ENCODE measurements at places on chromosomes 1 and 21. TPM values are rescaled to one million over a fixed set of nuclear protein-coding genes. Genes with fewer than 3 reads are reported as not detected.
A peak's percentile ranks its signal among the peaks of the same experiment; 100 is the strongest.

- H3K27ac ChIP-seq, result no peak overlapping the region
- no peak overlapping the region for H3K4me3 ChIP-seq
- H3K36me3 ChIP-seq, result no peaks in the 10 kb centered on the region
- no peaks in the 10 kb centered on the region for H3K4me1 ChIP-seq
- no peak for DNase-seq
These were observed 51.4 kb upstream of the LRIG2 start for GRCh38 chr1:113021430-113022085.

DNA sequence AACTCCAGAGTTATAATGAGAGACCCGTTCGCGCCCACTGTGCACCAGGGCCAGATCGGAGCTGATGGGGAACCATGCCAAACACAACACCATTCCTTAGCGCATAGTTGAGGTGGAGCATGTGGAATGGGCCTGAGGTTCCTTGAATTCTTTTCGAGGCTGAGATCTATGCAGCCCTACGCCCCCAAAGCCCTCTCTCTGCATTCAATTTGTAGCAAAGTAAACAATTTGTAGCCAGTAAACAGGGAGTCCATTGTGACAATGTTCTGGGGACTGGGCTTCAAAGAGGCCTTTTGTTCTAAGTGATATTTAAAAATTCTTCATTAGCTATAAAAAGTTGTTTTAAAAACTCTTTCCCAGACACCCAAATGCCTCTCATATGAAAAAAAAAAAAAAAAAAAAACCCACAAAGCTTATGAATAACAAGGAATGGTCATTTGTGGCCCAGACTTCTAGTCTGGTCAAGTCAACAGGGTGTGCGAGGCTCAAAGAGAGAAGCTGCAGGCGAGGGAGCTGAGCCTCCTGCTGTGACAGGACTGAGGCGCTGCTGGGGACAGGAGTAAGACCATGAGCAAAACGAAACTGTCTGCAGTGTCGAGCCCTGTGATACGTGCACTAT lies 30.6 kb upstream of the KCNE2 start:
- H3K4me1 ChIP-seq, result no peaks in the 10 kb centered on the region
- DNase-seq, result no peak
- no peak overlapping the region for H3K27ac ChIP-seq
- H3K27me3 ChIP-seq, result no peaks in the 10 kb centered on the region

DNA sequence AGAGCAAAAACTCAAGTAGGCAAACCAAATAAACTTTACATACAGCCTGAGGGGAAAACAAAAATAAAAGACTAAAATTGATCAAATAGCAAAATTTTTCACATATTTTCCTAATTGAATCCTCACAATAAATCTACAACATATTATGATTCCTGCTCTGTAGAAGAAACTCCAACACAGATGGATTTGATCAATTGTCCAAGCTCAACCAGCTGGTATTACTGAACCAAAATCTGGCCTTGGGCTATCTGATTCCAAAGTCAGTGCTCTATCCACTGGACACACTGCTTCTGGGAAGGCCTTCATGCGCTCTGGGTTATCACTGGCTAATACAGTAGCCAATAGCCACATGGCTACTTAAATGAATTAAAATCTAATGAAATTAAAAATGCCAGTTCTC lies 39.3 kb downstream of the PCNX2 start:
- no peaks in the 10 kb centered on the region for H3K27me3 ChIP-seq
- DNase-seq, result peak; percentile 9
- no peak overlapping the region for H3K4me3 ChIP-seq
- no peaks in the 10 kb centered on the region for H3K4me1 ChIP-seq
- no peak overlapping the region for H3K27ac ChIP-seq

DNA sequence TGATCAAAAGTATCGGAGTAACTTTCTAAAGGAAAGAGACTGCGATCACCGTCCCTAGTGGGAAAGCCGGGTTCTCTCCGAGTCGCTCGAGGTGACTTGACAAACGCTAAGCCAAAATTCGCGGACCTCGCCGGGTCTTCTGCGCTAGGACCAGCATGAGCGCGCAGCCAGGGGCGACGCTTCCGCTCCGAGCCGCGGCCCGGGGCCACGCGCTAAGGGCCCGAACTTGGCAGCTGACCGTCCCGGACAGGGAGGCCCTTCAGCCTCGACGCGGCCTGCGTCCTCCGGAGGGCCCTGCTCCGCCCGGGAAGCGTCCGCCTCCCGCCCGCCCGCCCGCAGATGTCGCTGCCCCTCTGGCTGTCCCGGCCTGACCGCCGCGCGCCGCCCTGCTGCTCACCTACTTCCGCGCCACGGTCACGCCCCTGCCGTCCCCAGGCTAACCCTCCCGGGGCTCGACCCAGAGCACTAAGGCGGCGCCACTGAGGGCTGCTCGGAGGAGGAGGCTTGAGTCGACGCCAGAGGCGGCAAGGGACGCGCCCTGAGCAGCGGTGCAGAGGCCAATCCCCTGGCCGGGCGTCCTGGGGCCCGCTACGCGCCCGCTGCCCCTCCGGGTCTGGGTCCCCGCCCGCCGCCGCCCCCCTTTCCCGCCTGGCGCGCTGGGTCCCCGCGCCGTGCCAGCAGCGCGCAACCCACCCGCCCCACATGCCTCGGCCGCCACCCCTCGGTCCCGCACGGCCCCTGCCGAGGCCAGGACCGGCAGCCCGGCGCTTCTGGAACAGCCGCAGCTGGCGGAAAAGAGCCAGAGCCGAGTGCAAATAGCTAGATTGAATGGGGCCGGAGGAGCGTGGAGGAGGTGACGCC lies 896 bp upstream of the DUSP10 start:
- H3K4me3 ChIP-seq, result peak overlapping the region; percentile 57
- peaks cover 18% of the 10 kb centered on the region for H3K4me1 ChIP-seq
- DNase-seq, result peak; percentile 83
- H3K36me3 ChIP-seq, result peaks cover 9% of the 10 kb centered on the region
- H3K27ac ChIP-seq, result peak overlapping the region; percentile 96

DNA sequence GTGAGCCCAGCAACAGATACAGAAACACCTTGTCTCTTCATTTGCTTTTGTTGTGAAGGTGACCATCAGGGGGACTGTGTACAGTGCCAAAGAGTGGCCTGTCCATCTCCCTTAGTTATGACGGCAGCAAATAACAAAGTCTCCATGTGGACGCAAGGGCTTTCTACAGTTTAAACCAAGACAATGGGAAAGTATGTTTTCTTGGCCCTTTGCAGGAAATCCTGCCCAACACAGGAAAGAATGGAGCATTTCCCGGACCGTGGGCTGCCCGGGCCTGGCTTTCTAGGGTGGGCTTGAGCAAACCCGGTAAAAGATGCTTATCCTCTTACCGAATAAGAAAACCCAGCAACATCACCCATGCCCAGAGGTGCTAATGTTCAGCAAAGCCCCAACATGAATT lies 87.3 kb downstream of the ZBTB18 start:
- no peak for DNase-seq
- no peak overlapping the region for H3K27ac ChIP-seq
- no peaks in the 10 kb centered on the region for H3K27me3 ChIP-seq
- no peak overlapping the region for H3K4me3 ChIP-seq

- no peaks in the 10 kb centered on the region for H3K4me1 ChIP-seq
- H3K36me3 ChIP-seq, result no peaks in the 10 kb centered on the region
- no peak overlapping the region for H3K4me3 ChIP-seq
- peaks cover 37% of the 10 kb centered on the region for H3K27me3 ChIP-seq
These were observed 16.8 kb downstream of the LGR6 start for GRCh38 chr1:202210385-202210784.

- no peaks in the 10 kb centered on the region for H3K27me3 ChIP-seq
- no peak overlapping the region for H3K4me3 ChIP-seq
- no peak overlapping the region for H3K27ac ChIP-seq
- DNase-seq, result no peak
These were observed 2.8 kb downstream of the GCSAML start for GRCh38 chr1:247551721-247552120.

- H3K27ac ChIP-seq, result no peak overlapping the region
- H3K4me1 ChIP-seq, result no peaks in the 10 kb centered on the region
- H3K4me3 ChIP-seq, result no peak overlapping the region
- no peaks in the 10 kb centered on the region for H3K27me3 ChIP-seq
These were observed 174.9 kb downstream of the DPYD start for GRCh38 chr1:97745912-97746311.

GRCh38 chr1:151612501-151613281 lies 841 bp downstream of the SNX27 start:
- DNase-seq, result peak; percentile 77
- H3K4me3 ChIP-seq, result peak overlapping the region; percentile 87
- peaks cover 17% of the 10 kb centered on the region for H3K4me1 ChIP-seq
- no peaks in the 10 kb centered on the region for H3K27me3 ChIP-seq
- H3K27ac ChIP-seq, result peak overlapping the region; percentile 66
- peaks cover 12% of the 10 kb centered on the region for H3K36me3 ChIP-seq

DNA sequence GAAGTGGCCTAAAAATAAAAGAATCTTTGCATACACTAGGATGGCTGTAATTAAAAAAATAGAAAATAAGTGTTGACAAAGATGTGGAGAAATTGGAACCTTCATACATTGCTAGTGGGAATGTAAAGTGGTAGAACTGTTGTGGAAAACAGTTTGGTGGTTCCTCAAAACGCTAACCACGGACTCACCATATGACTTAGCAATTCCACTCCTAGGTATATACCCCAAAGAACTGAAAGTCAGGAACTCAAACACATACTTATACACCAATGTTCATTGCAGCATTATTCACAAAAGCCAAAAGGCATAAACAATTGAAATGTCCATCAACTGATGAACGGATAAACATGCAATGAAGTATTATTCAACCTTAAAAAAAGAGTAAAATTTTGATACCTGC lies 10.8 kb upstream of the HMGCL start:
- H3K36me3 ChIP-seq, result no peaks in the 10 kb centered on the region
- H3K4me1 ChIP-seq, result peaks cover 6% of the 10 kb centered on the region
- H3K27me3 ChIP-seq, result no peaks in the 10 kb centered on the region
- no peak overlapping the region for H3K4me3 ChIP-seq
- H3K27ac ChIP-seq, result no peak overlapping the region
- DNase-seq, result no peak

DNA sequence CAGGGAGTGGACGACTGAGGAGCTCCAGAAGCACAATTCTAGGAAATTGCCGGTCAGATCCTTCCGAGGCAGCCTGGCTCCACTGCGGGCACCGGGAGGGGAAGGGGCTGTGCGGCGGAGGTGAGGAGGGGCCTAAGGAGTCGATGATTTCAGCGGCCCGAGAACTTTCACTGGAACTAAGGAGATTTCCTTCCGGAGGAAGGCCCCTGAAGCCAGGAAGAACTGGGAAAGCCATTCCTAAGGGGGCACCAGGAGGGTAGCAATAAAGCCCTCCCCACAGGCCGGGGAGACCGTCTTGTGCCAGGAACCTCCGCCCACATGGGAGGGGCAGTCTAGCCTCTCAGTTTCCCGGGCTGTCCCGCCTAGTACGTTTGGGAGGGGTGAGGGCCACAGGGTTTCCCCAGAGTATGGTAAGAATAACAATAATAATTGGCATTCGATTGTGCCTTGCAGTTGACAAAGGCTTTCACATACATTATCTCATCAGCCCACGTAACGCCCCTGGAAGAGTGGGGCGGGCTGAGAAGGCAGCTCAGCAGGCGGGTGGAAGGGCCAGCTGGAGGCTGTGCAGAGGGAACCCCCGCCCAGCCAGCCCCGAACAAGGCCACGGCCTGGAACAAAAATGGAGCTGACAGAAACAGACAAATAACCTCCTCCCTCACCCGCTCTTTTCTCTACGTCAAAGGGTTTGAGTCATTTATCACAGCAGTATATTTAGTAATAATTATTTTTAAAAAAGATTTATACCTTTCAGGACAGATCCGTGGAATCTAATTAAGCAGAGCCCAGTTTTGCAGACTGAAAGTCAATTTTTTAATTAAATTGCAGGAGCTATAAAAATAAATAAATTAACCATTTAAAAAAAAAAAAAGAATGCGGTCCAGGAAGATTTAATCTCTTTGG lies 19.8 kb downstream of the NPR1 start:
- peak; percentile 49 for DNase-seq
- H3K4me3 ChIP-seq, result no peak overlapping the region
- H3K27me3 ChIP-seq, result no peaks in the 10 kb centered on the region

DNA sequence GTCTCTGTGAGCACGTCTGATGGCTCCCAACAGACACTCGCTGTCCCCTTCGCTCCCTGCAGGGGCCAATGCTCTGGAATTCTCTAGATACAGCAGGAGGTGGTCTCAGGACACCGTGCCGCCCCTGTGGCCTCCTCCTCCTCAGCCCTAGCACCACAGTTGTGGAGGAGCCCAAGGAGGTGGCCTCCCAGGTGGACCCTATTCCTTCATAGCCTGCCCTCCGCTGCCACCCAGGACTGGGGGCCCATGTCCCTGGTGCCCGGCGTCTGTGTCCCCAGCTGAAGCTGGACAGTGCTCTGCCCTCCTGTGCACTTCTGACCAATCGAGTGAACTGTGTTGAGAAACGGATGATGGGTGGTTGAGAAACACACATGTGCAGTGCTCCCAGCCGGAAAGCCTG lies 149.8 kb upstream of the ARHGEF16 start:
- no peak for DNase-seq
- H3K27ac ChIP-seq, result no peak overlapping the region
- H3K4me3 ChIP-seq, result no peak overlapping the region
- H3K27me3 ChIP-seq, result no peaks in the 10 kb centered on the region
- H3K4me1 ChIP-seq, result no peaks in the 10 kb centered on the region

- no peak overlapping the region for H3K27ac ChIP-seq
- no peaks in the 10 kb centered on the region for H3K36me3 ChIP-seq
- H3K4me1 ChIP-seq, result no peaks in the 10 kb centered on the region
- no peaks in the 10 kb centered on the region for H3K27me3 ChIP-seq
- H3K4me3 ChIP-seq, result no peak overlapping the region
These were observed 294.1 kb upstream of the KAZN start for GRCh38 chr1:14304381-14304865.

- DNase-seq, result no peak
- H3K4me3 ChIP-seq, result no peak overlapping the region
- H3K36me3 ChIP-seq, result no peaks in the 10 kb centered on the region
These were observed 312.9 kb upstream of the RUNX1 start for GRCh38 chr21:35361988-35362387.

- no peaks in the 10 kb centered on the region for H3K27me3 ChIP-seq
- H3K4me1 ChIP-seq, result no peaks in the 10 kb centered on the region
- no peaks in the 10 kb centered on the region for H3K36me3 ChIP-seq
- no peak overlapping the region for H3K4me3 ChIP-seq
- no peak for DNase-seq
- H3K27ac ChIP-seq, result peak overlapping the region; percentile 31
These were observed 21.5 kb upstream of the COL11A1 start for GRCh38 chr1:103129796-103130195.

GRCh38 chr1:99216956-99217355 lies 47.3 kb upstream of the PLPPR4 start:
- DNase-seq, result no peak
- no peak overlapping the region for H3K27ac ChIP-seq
- no peaks in the 10 kb centered on the region for H3K36me3 ChIP-seq

GRCh38 chr1:36924282-36924811 lies 110.0 kb downstream of the GRIK3 start:
- no peaks in the 10 kb centered on the region for H3K4me1 ChIP-seq
- DNase-seq, result peak; percentile 38
- H3K27me3 ChIP-seq, result no peaks in the 10 kb centered on the region
- no peaks in the 10 kb centered on the region for H3K36me3 ChIP-seq
- no peak overlapping the region for H3K27ac ChIP-seq

Gene FLVCR1
- 2.5 TPM for polyA plus RNA-seq

Gene SLC6A17
- 0.67 TPM for polyA plus RNA-seq

Gene NR1I3
- not detected for polyA plus RNA-seq

Gene OPN3
- 11.0 TPM for polyA plus RNA-seq

Gene SYCP1
- not detected for polyA plus RNA-seq

Gene AMY2A
- polyA plus RNA-seq, result not detected

Gene EPHB2
- 18.6 TPM for polyA plus RNA-seq

Gene VWA5B1
- not detected for polyA plus RNA-seq

Gene KIF26B
- 2.6 TPM for polyA plus RNA-seq

Gene IGSF21
- not detected for polyA plus RNA-seq

Gene NECTIN4
- polyA plus RNA-seq, result 0.59 TPM

Gene RIIAD1
- not detected for polyA plus RNA-seq

Gene CRNN
- polyA plus RNA-seq, result not detected

Gene SERTAD4
- 2.9 TPM for polyA plus RNA-seq

Gene FAM72C
- 2.4 TPM for polyA plus RNA-seq

Gene CACNA1E
- not detected for polyA plus RNA-seq

Measured in SK-N-SH (cell line).